Hematopoietic multipotent progenitor cell treated with erythropoietin and hydrocortisone succinate and interleukin-3 and kit ligand, for 4 days (in vitro differentiated cells): ENCODE measurements at places on chromosomes 16 and 17.

- DNase-seq = peak; percentile 43
Observed at GRCh38 chr17:29018788-29019474, 13.1 kb upstream of the SEZ6 start.

GRCh38 chr17:2137342-2138098, 82.6 kb downstream of the HIC1 start:
- no peak for DNase-seq

GRCh38 chr17:69981441-69981840, 93.6 kb upstream of the KCNJ16 start:
- DNase-seq = no peak

DNA sequence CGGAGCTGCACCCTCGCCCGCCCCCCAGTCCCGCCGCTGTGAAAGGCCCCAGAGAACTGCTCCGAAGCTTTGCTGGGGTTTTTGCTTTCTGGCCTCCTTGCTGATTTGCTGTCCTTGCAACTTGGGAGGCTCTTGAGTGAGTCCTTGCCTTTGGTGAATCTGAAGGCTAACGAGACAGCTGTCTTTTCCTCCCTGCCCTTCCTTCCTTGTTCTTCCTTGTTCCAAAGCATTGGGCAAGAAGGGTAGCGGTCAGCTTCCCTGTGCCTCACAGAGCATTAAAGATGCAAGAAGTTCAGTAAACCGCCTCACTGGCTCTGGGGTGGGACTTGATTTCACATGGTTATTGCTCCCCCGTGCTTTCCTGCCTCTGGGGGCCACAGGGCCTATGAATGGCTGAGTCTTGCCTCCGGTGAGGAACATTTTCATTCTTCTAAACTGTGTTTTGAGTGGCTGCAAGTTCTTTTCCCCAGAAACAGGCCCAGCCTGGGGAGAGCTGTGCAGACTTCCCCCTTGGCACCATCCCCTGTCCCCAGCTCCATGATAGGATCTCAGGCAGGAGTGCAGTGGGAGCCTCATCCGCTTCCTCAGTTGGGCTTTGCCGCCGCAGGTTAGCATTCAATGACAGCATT, 1.4 kb downstream of the YPEL2 start:
- peak; percentile 40 for DNase-seq

DNA sequence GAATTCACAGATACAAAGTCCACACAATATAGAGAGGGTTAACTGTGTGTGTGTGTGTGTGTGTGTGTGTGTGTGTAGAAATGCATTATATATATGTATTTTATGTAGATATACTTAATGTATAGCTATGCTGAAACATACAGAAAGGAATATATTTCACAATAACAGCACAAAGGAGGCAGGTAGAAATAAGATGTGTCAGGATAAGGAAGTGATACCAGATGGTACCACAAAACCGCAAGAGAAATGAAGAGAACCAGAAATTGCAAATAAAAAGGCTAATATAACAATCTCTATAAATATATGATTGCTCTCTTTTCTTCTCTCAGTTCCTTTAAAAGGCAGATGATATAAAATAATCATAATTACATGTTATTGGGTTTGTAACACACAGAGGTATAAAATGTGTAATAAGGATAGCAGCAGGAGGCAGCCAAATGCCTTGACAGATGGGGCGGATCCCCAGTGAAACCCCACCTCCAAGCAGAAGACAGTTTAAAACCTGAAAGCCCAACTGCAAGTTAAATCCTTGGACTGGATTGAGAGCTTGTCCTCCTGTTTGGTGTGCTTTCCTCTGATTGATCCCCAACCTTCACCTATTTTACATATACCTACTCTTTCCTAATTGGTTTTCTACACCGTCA, 365.4 kb upstream of the C16orf82 start:
- no peak for DNase-seq
